IMR-90 (cell line): ENCODE measurements at places on chromosomes 6 and 20. TPM values are rescaled to one million over a fixed set of nuclear protein-coding genes. Genes with fewer than 3 reads are reported as not detected.
A peak's percentile ranks its signal among the peaks of the same experiment; 100 is the strongest.

The MLN gene
- not detected in 2 replicates for total RNA-seq

The CST4 gene
- not detected in 2 replicates for total RNA-seq

The RPL7L1 gene
- 112 and 125 TPM in 2 replicates for total RNA-seq

The CCDC170 gene
- 0.28 and 0.54 TPM in 2 replicates for total RNA-seq

GRCh38 chr20:10790013-10790412 is 116.2 kb upstream of the JAG1 start:
- no peak for DNase-seq

GRCh38 chr20:9478771-9479170 is 35.6 kb upstream of the LAMP5 start:
- DNase-seq = no peak

DNA sequence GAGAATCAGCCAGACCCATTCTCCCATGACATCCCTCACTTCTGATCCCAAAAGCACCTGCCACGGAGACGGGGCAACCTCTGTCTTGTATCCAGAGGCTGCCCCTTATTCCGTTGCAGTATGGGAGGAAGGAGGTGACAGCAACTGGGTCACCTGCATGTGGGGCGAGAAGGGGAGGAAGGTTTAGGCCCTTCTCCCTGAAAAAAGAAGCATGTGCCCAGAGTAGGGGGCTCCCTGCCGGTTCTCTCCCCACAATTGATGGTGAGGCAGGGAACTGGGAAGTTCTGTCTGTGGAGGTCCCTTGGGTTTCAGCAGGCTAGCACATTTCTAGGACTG is 49.3 kb upstream of the FANCE start:
- DNase-seq = no peak

DNA sequence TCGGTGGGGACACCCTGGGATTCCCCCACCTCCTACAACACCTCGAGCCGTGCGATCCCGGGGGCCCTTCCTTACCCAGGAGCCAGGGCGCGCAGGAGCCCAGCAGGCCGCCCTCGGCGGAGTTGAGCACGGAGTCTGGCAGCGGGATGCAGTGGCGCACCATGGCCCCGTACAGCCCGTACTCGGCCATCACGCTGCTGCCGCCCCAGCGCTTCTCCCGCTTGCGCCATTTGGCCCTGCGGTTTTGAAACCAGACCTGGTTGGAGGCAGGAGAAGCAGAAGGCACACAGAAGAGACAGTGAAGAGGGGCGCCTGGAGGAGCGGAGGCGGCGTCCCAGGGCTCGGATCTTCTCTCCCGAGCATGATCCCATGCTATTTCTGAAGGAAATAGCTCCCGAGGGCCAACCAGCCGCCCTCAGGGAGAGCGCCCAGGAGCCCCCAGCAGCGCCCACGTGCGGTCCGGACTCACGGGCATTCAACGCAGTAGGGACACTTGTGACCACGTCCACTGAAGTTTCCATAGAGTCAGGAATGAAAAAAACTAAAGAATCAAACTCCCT is 4.3 kb downstream of the VSX1 start:
- DNase-seq = peak; percentile 6
